ENCODE measurements at places on chromosomes 4 and X. TPM values are rescaled to one million over a fixed set of nuclear protein-coding genes. Genes with fewer than 3 reads are reported as not detected.
A peak's percentile ranks its signal among the peaks of the same experiment; 100 is the strongest.

DNA sequence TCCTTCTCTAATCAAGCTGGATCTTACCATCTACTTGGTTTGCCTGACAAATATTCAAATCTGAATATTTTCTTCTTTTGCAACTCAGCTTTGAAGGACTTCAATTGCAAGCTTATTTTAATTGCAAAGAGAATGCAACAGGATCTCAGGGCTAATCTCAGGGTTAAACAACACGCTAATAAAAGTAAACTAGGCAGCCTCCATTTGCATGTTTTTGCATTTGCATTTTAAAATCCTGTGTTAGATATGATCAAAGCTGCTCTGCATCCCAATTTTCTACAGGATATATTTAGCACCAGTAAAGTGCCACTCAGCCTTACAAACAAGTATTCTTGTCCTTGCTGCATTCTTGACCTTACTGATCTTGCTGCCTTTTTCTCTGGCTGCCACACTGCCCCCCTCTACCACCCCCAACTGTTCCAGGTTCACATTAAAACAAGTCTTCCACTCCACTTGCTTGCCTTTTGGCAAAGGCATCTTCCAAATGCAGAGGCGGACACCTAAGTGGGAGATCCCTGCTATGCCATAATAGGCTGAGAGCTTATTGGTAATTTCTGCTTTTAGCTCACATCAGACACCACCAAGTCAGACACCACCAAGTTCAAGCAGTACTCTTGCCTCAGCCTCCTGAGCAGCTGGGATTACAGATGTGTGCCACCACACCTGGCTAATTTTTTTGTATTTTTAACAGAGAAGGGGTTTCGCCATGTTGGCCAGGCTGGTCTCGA lies 48.1 kb downstream of the GPRIN3 start:
- no peak overlapping the region for H3K4me3 ChIP-seq
- H3K36me3 ChIP-seq: no peaks in the 10 kb centered on the region
- H3K27me3 ChIP-seq: no peaks in the 10 kb centered on the region
- H3K27ac ChIP-seq: no peak overlapping the region
- no peak for DNase-seq

- no peaks in the 10 kb centered on the region for H3K36me3 ChIP-seq
- no peak overlapping the region for H3K4me3 ChIP-seq
- H3K27me3 ChIP-seq: no peaks in the 10 kb centered on the region
- DNase-seq: no peak
Observed at GRCh38 chr4:174281182-174281737, 2.2 kb downstream of the FBXO8 start.

- H3K36me3 ChIP-seq: no peaks in the 10 kb centered on the region
- no peak for DNase-seq
- no peak overlapping the region for H3K27ac ChIP-seq
- no peak overlapping the region for H3K4me3 ChIP-seq
Observed at GRCh38 chrX:129802863-129803262, 23.1 kb downstream of the SASH3 start.

- peak overlapping the region; percentile 80 for H3K27ac ChIP-seq
- H3K36me3 ChIP-seq: no peaks in the 10 kb centered on the region
- peak overlapping the region; percentile 68 for H3K4me3 ChIP-seq
- DNase-seq: no peak
- 0 out of 2 replicates have a peak, but pooled peaks cover 7% of the 10 kb centered on the region for H3K4me1 ChIP-seq
- H3K27me3 ChIP-seq: no peaks in the 10 kb centered on the region
Observed at GRCh38 chrX:154458954-154459778, 1.1 kb downstream of the PLXNA3 start.

GRCh38 chr4:3311489-3312171 lies 18.8 kb downstream of the RGS12 start:
- H3K27me3 ChIP-seq: no peaks in the 10 kb centered on the region
- DNase-seq: no peak
- no peak overlapping the region for H3K27ac ChIP-seq
- H3K4me3 ChIP-seq: no peak overlapping the region
- no peaks in the 10 kb centered on the region for H3K36me3 ChIP-seq

DNA sequence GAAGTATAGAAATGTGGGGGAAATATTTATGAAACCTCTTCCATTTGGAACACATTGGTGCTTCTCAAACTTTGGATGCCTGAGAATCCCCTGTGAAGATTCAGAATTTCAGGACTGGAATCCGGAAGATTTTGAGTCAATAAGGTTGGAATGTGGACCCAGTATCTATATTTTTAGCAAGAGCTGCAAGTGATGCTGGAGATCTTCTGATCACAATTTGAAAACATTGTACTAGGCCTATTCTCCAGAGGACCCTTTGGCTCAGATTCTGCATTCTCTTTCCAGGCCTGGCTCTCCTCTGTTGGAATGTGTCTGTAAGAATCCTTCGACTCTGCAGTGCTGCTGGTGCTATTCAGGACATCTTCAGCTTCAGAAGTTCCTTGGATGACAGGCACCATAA lies 2.4 kb upstream of the PKD2 start:
- H3K27me3 ChIP-seq: no peaks in the 10 kb centered on the region
- H3K36me3 ChIP-seq: no peaks in the 10 kb centered on the region
- no peak overlapping the region for H3K4me3 ChIP-seq
- peaks cover 18% of the 10 kb centered on the region for H3K4me1 ChIP-seq
- H3K27ac ChIP-seq: no peak overlapping the region
- DNase-seq: no peak

Gene CCSER1
- total RNA-seq: 6.7 TPM

Gene TEX11
- 0.10 TPM for total RNA-seq

Gene C4orf50
- not detected for total RNA-seq

Gene MTNR1A
- 0.84 TPM for total RNA-seq

Gene CLCN4
- 3.1 TPM for total RNA-seq

Measured in HCT116 (cell line).